ENCODE measurements at places on chromosomes 6 and 20. TPM values are rescaled to one million over a fixed set of nuclear protein-coding genes. Genes with fewer than 3 reads are reported as not detected.

DNA sequence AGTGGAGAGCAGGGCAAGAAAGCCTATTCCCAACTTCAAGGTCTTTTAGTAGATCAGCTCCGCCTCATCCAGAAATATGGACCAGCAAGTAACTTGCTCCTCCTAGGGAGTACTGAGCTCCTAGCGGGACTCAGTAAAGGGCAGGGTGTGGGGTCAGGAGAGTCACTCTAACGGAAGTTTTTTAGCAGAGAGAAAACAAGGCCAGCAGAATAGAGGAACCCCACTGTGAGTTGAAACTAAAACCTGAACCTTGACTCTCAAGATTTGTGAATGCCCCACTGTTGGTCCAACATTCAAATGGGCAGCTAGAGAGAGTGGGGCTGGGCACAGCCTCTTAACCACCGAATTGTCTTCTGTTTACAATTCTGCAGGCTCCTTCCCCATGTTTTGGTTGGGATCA, 244.8 kb downstream of the FARS2 start:
- no peak overlapping the region for H3K4me3 ChIP-seq
- DNase-seq = no peak
- H3K4me1 ChIP-seq = no peaks in the 10 kb centered on the region
- H3K27ac ChIP-seq = no peak overlapping the region
- H3K27me3 ChIP-seq = no peaks in the 10 kb centered on the region

GRCh38 chr6:150617062-150617461, 17.4 kb downstream of the PLEKHG1 start:
- no peaks in the 10 kb centered on the region for H3K36me3 ChIP-seq
- peaks cover 3% of the 10 kb centered on the region for H3K27me3 ChIP-seq
- no peak overlapping the region for H3K4me3 ChIP-seq
- no peak overlapping the region for H3K27ac ChIP-seq
- no peaks in the 10 kb centered on the region for H3K4me1 ChIP-seq

The CST1 gene
- total RNA-seq = not detected

GRCh38 chr6:15096894-15097837, 148.7 kb upstream of the JARID2 start:
- H3K27me3 ChIP-seq = no peaks in the 10 kb centered on the region
- peak; percentile 7 for DNase-seq
- H3K27ac ChIP-seq = no peak overlapping the region
- H3K4me3 ChIP-seq = no peak overlapping the region
- no peaks in the 10 kb centered on the region for H3K4me1 ChIP-seq
- H3K36me3 ChIP-seq = no peaks in the 10 kb centered on the region

- DNase-seq = no peak
- H3K4me1 ChIP-seq = no peaks in the 10 kb centered on the region
- no peaks in the 10 kb centered on the region for H3K27me3 ChIP-seq
- H3K27ac ChIP-seq = no peak overlapping the region
- H3K36me3 ChIP-seq = no peaks in the 10 kb centered on the region
These were observed 289.7 kb downstream of the UBE3D start for GRCh38 chr6:82775981-82776380.

- DNase-seq = no peak
- no peaks in the 10 kb centered on the region for H3K27me3 ChIP-seq
- H3K36me3 ChIP-seq = no peaks in the 10 kb centered on the region
- H3K4me3 ChIP-seq = peak overlapping the region; percentile 54
- H3K27ac ChIP-seq = no peak overlapping the region
- H3K4me1 ChIP-seq = peaks cover 6% of the 10 kb centered on the region
These were observed 14.5 kb downstream of the HMGN4 start for GRCh38 chr6:26552640-26553188.

GRCh38 chr6:85756982-85757381, 114.3 kb upstream of the SYNCRIP start:
- H3K4me3 ChIP-seq = no peak overlapping the region
- H3K27ac ChIP-seq = no peak overlapping the region
- H3K27me3 ChIP-seq = no peaks in the 10 kb centered on the region
- no peaks in the 10 kb centered on the region for H3K4me1 ChIP-seq
- DNase-seq = peak; percentile 9

- peaks cover 3% of the 10 kb centered on the region for H3K27me3 ChIP-seq
- no peak overlapping the region for H3K4me3 ChIP-seq
- H3K27ac ChIP-seq = no peak overlapping the region
- no peaks in the 10 kb centered on the region for H3K4me1 ChIP-seq
- no peaks in the 10 kb centered on the region for H3K36me3 ChIP-seq
- no peak for DNase-seq
These were observed 29.3 kb downstream of the GMPR start for GRCh38 chr6:16267428-16268263.

The PNISR gene
- total RNA-seq = 62.2 TPM

DNA sequence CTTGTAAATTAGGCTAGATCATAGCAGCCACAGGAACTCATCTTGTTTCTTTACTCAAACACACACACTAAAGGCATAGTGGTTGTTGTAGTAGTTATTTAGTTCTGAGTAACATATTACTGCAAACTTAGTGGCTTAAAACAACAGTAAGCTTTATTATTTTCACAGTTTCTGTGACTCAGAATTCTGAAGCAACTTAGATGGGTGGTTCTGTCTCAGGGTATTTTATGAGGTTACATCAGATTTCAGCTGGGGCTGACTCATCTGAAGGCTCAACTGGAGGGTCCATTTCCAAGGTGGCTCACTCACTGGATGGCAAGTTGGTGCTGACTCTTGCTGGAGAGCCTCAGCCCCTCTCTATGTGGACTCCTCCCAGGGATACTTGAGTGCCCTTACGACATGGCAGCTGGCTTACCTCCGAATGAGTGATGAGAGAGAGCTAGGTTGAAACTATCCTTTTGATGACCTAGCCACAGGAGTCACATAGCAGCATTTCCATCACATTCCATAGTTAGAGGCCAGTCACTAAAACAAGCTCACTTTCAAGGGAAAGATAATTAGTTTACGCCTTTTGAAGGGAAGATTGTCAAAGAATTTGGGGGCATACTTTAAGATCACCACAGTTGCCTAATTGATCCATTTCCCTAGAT, 136.5 kb upstream of the PRND start:
- H3K27me3 ChIP-seq = no peaks in the 10 kb centered on the region
- DNase-seq = no peak
- no peaks in the 10 kb centered on the region for H3K36me3 ChIP-seq
- H3K4me3 ChIP-seq = no peak overlapping the region
- H3K4me1 ChIP-seq = no peaks in the 10 kb centered on the region

The POPDC3 gene
- 8.6 TPM for total RNA-seq

GRCh38 chr6:17269840-17270239, 11.3 kb upstream of the RBM24 start:
- H3K4me3 ChIP-seq = no peak overlapping the region
- no peaks in the 10 kb centered on the region for H3K27me3 ChIP-seq
- H3K27ac ChIP-seq = peak overlapping the region; percentile 54

- H3K27ac ChIP-seq = no peak overlapping the region
- H3K27me3 ChIP-seq = no peaks in the 10 kb centered on the region
These were observed 72.3 kb downstream of the FARS2 start for GRCh38 chr6:5333658-5334057.

- no peak overlapping the region for H3K4me3 ChIP-seq
- no peaks in the 10 kb centered on the region for H3K4me1 ChIP-seq
- no peak overlapping the region for H3K27ac ChIP-seq
- DNase-seq = peak; percentile 11
- no peaks in the 10 kb centered on the region for H3K36me3 ChIP-seq
These were observed 36.8 kb downstream of the TSPYL4 start for GRCh38 chr6:116217069-116217468.

GRCh38 chr20:22382742-22383141, 201.6 kb downstream of the FOXA2 start:
- H3K4me1 ChIP-seq = no peaks in the 10 kb centered on the region
- no peak for DNase-seq
- H3K4me3 ChIP-seq = no peak overlapping the region
